ENCODE measurements at places on chromosomes 2 and 18. TPM values are rescaled to one million over a fixed set of nuclear protein-coding genes. Genes with fewer than 3 reads are reported as not detected.

GRCh38 chr2:65595630-65596029, 163.2 kb upstream of the SPRED2 start:
- DNase-seq = no peak

- DNase-seq = peak; percentile 22
Measured at GRCh38 chr2:101830555-101830954, 133.0 kb downstream of the MAP4K4 start.

- DNase-seq = no peak
Measured at GRCh38 chr18:2442726-2443275, 128.5 kb downstream of the METTL4 start.

- DNase-seq = no peak
Measured at GRCh38 chr2:40450066-40450795, 1.7 kb downstream of the SLC8A1 start.

- DNase-seq = no peak
Measured at GRCh38 chr18:60209042-60209441, 163.5 kb downstream of the MC4R start.

DNA sequence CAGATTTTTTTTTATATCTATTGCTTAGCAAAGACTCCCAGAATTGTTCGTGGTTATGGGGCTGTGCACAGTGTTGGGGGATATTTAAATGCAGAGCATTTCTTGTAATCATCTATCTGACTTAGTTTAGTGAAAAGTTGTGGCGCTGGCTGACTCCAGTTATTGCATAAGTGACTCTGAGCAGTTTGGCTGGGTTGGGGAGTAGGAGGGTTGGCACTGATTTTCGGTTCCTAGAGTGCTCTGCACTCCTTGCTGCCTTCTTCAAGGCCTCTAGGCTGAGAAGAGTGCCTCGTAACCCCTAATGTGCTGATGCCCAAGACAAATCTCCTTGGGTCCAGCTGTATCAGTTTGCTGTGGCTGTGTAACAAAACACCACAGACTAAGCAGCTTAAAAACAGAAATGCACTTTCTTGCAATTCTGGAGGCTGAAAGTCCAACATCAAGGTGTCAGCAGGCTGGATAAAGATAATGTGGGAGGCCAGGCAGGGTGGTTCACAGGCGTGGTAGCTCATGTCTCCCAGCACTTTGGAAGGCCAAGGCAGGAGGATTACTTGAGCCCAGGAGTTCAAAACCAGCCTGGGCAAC, 6.5 kb upstream of the IMPA2 start:
- DNase-seq = no peak

GRCh38 chr2:116669782-116670181, 1144.7 kb upstream of the DDX18 start:
- no peak for DNase-seq

DNA sequence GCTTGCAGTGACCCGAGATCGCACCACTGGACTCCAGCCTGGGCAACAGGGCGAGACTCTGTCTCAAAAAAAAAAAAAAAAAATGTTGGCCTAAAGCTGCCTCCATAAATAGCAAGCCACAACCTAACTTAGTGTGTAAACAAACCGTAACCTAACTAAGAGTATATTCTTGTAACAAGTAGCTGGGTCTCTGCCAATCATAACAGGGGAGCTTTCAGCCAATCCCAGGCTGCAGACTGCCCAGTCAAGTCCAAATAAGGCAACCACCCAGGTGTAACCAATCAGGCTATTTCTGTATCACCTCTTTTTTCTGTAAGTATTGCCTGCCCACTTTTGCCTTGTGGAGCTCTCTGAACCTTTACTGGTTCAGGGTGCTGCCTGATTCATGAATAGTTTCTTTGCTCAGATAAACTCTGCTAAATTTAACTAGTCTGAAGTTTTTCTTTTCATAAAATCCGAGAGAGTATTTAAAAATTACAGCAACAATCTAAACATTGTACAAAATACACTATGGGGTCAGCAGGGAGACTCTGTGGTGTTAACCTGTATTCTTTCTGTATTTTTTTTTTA, 4.5 kb downstream of the PSTPIP2 start:
- DNase-seq = no peak

DNA sequence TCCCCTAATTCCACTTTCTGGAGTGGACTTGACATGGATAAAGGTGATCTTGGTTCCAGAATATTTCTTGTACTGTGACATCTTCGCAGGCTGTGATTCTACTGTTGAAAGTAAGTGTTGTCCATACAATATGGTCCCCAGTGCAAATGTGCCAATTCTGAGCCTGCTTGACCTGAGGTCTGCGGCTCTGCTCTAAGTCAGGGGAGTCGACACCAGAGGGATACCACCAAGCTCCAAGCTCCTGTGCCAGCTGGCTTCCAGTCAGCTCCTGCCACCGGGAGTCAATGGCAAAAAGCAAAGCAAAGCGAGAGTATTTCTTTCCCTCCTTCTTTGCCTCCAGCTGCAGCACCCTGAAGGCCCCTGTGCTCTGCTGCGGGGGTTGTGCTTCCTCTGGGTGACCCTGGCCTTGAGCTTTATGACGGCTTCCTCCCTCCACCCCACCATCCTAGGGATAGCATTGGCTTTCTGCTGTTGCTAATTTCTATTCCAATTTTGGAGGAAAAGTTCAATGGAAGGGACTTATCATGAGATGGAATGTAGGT, 50.4 kb downstream of the SLC35F5 start:
- DNase-seq = no peak

DNA sequence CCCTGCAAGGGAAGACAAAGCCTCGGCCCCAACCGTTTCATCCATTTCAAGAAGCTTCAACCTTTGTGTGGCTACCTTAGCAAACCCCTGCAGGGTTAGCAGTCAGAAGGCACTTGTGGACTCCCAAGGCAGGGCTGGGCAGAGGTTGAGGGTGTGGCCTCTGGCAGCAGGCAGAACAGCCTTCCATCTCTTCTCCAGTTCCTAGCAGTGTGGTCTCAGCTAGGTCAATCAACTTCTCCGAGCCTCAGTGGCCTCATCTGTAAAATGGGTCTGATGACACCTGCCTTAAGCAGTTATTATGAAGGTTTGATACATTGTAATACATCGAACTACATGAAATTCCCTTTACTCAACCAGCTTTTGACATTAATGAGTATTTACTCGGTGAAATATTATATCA, 6.8 kb upstream of the PRSS56 start:
- no peak for DNase-seq

- no peak for DNase-seq
Measured at GRCh38 chr2:216319771-216320170, 52.5 kb downstream of the MARCHF4 start.

DNA sequence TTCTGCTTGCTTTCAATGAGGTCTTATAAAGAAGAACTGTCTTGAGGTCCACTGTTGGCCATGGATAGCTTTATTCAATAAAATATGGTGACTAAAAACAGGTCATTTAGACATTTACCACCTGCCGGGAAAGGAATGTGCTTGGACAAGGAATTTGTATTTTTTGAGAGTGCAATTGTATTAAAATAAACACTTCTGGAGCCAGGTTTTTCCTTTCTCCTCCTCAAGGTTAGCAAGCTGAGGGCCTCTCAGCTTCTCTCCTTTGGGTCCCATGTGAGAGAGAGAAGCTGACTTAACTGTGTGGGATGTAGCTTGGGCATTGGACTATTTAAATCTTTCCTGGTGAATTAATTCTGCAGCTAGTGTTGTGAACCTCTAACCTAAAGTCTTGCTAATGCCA, 321.0 kb downstream of the MEIS1 start:
- no peak for DNase-seq

DNA sequence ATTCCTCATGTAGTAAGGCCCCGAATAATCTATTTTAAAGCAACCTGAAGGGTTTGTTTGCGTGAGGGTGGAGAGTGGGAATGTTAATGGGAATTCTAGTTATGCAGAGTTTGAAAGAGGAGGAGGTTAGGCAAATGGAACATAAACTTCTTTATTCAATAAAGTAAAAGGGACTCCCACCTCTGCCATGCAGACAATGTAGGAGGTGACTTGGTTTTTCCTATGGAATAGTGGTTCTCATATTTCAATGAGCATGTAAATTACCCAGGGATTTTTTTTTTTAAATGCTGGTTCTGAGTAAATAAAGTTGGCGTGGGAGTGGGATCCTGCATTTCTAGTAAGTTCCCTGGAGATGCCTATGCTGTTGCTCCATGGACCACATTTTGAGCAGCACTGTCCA, 367.9 kb downstream of the THSD7B start:
- DNase-seq = no peak

GRCh38 chr2:100292022-100292580, 30.2 kb downstream of the LONRF2 start:
- peak; percentile 49 for DNase-seq

GRCh38 chr2:30732376-30732775, 74.9 kb downstream of the CAPN13 start:
- DNase-seq = no peak

- DNase-seq = no peak
Measured at GRCh38 chr2:9657083-9657482, 26.3 kb upstream of the YWHAQ start.

- DNase-seq = no peak
Measured at GRCh38 chr2:15200581-15200980, 360.6 kb downstream of the NBAS start.

- peak; percentile 13 for DNase-seq
Measured at GRCh38 chr2:120398051-120398995, 52.4 kb downstream of the INHBB start.

GRCh38 chr2:20091305-20091991, 40.0 kb upstream of the LAPTM4A start:
- DNase-seq = no peak

- DNase-seq = no peak
Measured at GRCh38 chr2:200479692-200480265, 30.1 kb downstream of the KCTD18 start.

GRCh38 chr2:189074506-189074905, 100.3 kb downstream of the COL3A1 start:
- DNase-seq = no peak

DNA sequence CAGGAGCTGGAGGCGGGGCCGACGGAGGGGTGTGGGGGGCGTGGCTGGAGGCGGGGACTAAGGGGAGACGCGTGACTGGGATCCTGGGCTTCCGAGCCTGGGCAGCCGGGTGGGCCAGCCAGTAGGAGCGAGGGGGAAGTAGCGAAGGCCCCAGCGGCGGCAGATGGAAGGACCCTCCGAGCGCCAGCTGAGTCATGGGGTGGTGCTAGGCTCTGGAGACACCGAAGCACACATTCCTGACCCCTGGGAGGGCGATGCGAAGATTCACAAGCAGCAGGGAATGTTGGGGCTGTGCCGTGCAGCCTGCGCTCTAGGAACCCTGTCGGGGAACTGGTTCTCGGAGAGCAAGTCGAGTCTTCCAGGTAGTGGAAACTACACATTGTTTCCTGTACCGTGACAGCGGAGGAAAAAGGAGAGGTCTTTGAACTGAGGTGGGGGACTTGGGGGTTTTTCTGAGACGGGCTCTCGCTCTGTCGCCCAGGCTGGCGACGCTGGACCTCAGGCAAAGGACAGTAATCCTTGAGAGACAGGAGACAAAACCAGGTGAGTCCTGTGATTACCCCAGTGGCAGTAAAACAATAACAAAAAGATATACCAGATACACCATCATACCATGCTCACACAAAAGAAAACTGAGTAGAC, 650 bp upstream of the AFG3L2 start:
- no peak for DNase-seq

DNA sequence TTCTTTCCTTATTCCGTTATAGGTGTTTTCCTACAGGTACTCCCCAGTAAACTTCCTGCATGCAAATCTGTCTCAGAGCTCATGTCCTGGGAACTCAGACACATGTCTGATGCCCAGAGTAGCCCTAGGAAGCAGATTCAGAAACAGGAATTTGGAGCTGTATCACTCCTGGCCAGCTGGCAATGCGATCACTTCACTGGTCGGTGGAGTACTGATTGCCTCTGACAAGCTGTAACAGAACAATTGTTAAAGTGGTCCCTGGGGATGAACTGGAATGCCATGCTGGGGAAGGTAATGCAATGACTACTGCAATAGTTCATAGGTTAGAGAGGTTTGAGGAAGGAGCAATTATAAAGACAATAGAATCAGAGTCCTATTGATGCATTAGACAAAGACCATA, 131.6 kb upstream of the DOCK10 start:
- DNase-seq = no peak

- DNase-seq = no peak
Measured at GRCh38 chr2:159895258-159896065, 97.5 kb upstream of the CD302 start.

DNA sequence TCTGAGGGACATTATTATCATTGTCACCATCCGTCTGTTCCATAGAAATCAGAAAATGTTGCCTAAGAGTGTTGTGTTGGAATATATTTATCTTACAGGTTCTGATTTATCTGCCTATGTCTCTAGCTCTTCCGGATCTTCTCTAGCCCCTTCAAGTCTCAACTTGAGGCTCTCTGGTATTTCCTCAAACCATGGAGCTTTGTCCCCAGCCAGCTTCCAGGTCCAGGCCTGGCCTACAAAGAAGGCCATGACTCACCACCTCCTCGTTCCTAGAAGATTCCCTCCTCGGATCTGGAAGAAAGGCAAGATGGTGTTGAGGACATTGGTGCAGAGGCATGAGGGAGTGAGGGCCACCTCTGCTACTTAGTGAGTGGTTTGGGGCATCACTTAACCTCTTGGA, 122.1 kb upstream of the TRIB2 start:
- no peak for DNase-seq

- no peak for DNase-seq
Measured at GRCh38 chr2:37878536-37878935, 46.6 kb upstream of the RMDN2 start.

DNA sequence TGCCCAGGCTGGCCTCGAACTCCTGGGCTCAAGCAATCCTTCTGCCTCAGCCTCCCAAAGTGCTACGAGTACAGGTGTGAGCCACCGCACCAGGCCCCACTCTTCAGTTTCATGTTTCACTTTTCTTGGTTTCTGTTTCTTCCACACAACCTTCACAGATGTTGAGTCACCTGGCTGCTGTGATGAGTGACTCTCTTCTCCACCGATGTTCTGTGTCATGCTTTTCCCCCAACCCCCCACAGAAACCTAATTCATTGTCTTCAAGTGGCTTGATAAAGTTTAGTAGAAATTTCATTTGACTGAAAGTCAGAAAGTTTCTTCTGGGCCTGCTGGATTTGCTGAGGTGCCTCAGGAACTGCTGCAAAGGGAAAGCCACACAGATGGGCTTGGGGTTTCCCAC, 78.5 kb downstream of the SPHKAP start:
- DNase-seq = no peak

DNA sequence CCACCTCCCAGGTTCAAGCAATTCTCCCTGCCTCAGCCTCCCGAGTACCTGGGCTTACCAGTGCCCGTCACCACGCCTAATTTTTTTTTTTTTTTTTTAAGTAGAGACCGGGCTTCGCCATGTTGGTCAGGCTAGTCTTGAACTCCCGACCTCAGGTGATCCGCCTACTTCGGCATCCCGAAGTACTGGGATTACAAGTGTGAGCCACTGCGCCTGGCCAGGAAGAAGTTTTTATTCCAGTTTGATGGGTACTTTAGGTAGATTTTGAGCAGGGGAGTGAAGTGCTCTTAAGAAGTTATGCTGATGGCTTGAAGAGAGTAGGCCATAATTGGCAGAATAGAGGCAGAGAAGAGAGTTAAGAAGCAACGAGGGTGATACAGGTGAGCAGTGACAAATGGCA, 25.3 kb downstream of the FZD5 start:
- no peak for DNase-seq

CHST9 gene
- not detected for total RNA-seq

SNRPD1 gene
- total RNA-seq = 97.5 TPM

SCN1A gene
- not detected for total RNA-seq

B3GNT7 gene
- not detected for total RNA-seq

LIPG gene
- not detected for total RNA-seq

SCYGR4 gene
- not detected for total RNA-seq

MYCN gene
- not detected for total RNA-seq

TSPYL6 gene
- total RNA-seq = not detected

PAIP2B gene
- 1.8 TPM for total RNA-seq

ALPI gene
- not detected for total RNA-seq
